ENCODE measurements at places on chromosomes 11 and 22.

GRCh38 chr22:48238966-48239365 is 1476.5 kb downstream of the TBC1D22A start:
- no peak for DNase-seq

DNA sequence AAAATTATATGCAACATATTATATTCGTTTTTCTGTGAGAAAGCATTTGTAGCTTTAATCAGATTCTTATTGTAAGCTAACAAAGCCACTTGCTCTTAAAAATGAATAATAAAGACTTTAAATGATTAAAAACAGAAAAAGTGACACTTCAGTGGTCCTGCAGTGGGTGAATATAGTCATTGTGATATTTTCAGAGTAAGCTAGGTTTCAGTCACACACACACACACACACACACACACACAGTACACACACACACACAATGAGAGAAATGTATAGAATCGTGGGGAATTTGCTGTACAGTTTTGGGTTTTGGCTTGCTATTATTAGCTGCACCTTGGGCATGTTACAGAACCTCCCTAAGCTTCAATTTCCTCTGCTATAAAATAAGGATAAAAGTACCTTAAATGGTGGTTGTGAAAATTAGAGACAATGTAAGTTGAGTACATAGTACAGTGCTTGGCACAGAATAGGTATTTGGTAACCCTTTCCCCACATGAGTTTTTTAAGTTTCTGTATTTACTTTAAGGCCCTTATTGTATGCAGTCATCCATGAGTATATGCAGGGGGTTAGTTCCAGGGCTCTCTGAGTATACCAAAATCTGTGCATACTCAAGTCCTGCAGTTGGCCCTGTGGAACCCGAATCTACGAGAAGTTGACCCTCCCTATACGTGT is 39.8 kb downstream of the CSTPP1 start:
- DNase-seq: no peak

DNA sequence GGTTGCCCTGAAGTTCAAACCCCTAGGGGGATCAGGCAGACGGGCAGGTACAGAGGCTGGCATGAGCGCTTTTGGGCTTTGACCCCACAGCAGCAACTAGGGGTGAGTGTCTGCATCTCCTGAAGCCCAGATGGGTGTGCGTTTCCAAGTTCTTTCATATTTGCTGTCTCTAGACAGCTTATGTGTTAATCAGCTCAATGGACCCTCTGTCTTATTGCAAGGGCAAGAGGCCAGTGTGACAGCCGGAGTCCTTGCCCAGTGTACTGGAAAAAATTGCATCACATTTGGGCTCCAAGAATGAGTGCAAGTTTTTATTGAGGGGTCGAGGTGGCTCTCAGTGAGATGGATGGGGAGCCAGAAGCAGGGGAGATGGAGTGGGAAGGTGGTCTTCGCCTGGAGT is 1863.7 kb upstream of the RAG2 start:
- no peak for DNase-seq

GRCh38 chr11:128931668-128932067 is 11.0 kb downstream of the TP53AIP1 start:
- no peak for DNase-seq

- DNase-seq: no peak
These were observed 4.8 kb downstream of the PKP3 start for GRCh38 chr11:398826-399225.
